ENCODE measurements at places on chromosomes 6 and 20. TPM values are rescaled to one million over a fixed set of nuclear protein-coding genes. Genes with fewer than 3 reads are reported as not detected.

The GSTA4 gene
- 20.3 TPM for total RNA-seq

DNA sequence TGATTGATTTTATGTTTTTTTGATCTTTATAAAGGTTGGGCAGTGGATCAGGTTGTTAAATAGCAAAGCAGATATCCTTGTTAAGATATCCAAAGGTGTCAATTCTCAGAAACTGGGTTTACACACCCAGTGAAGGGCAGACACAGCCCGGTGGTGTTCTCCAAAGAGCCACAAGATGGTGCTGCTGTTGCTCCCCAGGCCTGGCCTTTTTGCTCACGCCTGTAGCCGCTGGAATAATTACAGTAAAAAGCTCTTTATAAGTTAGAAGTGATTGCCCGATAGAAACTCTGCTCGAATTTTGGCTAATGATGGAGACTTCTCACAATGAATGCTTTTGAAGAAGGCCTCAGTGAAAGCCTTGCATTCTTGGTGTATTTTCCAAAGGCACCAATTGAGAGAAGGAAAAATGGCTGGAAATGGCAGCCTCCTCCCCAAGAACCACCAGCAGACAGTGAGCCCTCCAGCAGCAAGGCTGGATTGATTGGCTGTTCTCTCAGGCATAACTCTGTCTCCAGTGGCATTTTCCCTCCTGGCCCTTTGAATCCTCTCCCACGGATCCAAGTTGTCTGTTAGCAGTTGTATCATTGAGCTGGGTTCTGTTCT is 120.5 kb upstream of the CHD6 start:
- H3K4me1 ChIP-seq, result no peaks in the 10 kb centered on the region
- no peak overlapping the region for H3K27ac ChIP-seq
- H3K27me3 ChIP-seq, result no peaks in the 10 kb centered on the region

DNA sequence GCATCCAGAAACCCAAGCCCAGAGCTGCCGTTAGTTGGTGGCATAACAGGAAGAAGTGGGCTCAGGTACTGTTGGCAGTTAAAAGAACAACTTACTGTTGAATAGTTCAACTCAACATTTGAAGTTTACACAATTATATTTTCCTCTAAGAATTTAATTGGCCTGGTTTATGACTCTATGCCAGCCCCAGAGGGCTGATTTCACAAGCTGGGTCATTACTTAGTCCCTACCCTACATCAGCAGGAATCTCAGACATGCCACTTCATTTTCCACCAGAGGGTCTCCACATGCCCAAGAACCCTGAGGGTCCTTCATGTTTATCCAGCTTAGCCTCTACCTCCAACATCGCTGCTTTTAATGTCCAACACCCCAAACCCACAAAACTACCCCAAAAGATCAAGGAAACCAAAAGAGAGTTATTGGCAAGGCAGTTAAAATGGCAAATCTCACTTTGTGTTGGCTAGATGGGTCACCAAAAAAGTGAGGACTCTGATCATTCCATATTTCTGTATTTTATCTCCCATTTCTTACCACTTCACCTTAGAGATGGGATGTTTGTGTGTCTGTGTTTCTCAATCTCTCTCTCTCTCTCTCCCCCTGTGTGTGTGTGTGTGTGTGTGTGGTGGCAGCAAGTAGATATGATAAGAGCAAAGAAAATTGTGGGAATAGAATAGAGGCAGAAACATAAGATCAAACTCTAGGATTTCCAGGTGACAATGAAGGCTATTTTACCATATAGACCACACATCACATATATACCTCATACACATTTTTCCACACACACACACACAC is 112.5 kb upstream of the TBX18 start:
- H3K4me3 ChIP-seq, result no peak overlapping the region
- no peaks in the 10 kb centered on the region for H3K36me3 ChIP-seq
- H3K27ac ChIP-seq, result no peak overlapping the region
- DNase-seq, result no peak
- no peaks in the 10 kb centered on the region for H3K27me3 ChIP-seq
- H3K4me1 ChIP-seq, result no peaks in the 10 kb centered on the region

DNA sequence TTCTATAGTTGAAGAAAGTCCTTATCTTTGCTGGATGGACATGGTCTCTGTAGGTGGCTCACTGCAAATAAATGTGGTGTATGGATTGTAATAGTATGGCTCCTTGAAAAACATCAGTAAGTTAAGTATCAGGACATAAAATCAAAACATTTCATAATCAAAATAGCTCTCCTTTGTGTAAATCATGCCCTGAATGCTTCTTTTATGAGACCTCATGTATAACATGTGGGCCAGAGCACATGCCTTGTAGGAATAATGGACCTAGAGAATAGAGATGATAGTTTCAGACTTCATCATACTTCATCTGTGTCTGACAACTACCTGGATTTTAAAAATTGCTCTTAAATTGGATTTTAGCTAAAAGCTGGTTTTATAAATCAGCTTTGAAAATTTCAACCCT is 159.9 kb downstream of the ASCC3 start:
- no peaks in the 10 kb centered on the region for H3K27me3 ChIP-seq
- H3K27ac ChIP-seq, result no peak overlapping the region
- no peak for DNase-seq
- no peak overlapping the region for H3K4me3 ChIP-seq
- H3K4me1 ChIP-seq, result no peaks in the 10 kb centered on the region

- no peaks in the 10 kb centered on the region for H3K36me3 ChIP-seq
- H3K4me1 ChIP-seq, result no peaks in the 10 kb centered on the region
- no peaks in the 10 kb centered on the region for H3K27me3 ChIP-seq
- H3K4me3 ChIP-seq, result no peak overlapping the region
- no peak for DNase-seq
Observed at GRCh38 chr6:163771180-163771579, 356.7 kb downstream of the QKI start.

GRCh38 chr6:26335631-26336323 is 29.2 kb upstream of the BTN3A2 start:
- H3K27me3 ChIP-seq, result no peaks in the 10 kb centered on the region
- H3K36me3 ChIP-seq, result no peaks in the 10 kb centered on the region
- H3K27ac ChIP-seq, result no peak overlapping the region
- no peak overlapping the region for H3K4me3 ChIP-seq
